RCC 7860 (cell line): ENCODE measurements at places on chromosomes 6 and 20.

GRCh38 chr6:102520966-102521365 lies 1127.5 kb downstream of the GRIK2 start:
- DNase-seq, result no peak

GRCh38 chr6:140002396-140003022 lies 628.1 kb upstream of the CITED2 start:
- no peak for DNase-seq

DNA sequence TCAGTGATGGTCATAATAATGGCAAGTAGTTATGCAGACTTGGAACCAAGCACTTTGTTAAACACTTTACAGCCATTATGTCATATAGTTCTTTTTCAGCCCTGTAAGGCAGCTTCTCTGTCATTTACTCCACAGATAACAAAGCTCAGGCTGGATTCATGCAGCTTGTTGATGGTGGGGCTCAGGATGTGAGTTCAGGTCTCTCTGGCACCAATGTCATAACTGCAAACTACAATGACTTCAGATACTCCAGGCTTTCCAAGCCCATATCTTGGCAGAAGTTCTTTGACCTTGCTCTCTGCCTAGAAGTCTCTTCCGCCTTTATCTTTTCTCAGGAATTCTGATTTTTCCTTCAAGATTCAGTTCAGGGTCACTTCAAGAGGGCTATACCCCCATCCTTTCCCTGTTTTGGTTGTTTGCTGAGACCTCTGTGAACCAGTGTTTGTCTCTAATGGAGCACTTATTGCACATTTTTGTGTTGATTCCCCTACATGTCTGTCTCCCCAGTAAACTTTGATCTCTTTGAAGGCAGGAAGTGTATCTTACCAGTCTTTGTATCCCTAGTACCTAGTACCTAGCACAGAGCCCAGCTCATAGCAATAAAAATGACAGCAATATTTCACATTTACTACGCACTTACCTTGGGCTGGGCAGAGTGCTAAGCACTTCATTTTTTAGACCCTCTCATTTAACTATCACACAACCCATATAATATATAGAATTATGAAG lies 19.7 kb upstream of the EFHC1 start:
- DNase-seq, result no peak

GRCh38 chr20:37871751-37872150 lies 31.2 kb upstream of the VSTM2L start:
- DNase-seq, result no peak

- no peak for DNase-seq
These were observed 200.5 kb upstream of the ARG1 start for GRCh38 chr6:131372535-131372934.

- DNase-seq, result no peak
These were observed 20.2 kb downstream of the STAU1 start for GRCh38 chr20:49167811-49168507.

- DNase-seq, result peak; percentile 42
These were observed 648.0 kb upstream of the GJE1 start for GRCh38 chr6:141484711-141485110.

- DNase-seq, result peak; percentile 19
These were observed 482.5 kb downstream of the QKI start for GRCh38 chr6:163897030-163897429.

GRCh38 chr6:26473758-26474438 lies 16.1 kb downstream of the BTN2A1 start:
- DNase-seq, result peak; percentile 89

- DNase-seq, result no peak
These were observed 4.6 kb downstream of the TFAP2D start for GRCh38 chr6:50717734-50718457.

DNA sequence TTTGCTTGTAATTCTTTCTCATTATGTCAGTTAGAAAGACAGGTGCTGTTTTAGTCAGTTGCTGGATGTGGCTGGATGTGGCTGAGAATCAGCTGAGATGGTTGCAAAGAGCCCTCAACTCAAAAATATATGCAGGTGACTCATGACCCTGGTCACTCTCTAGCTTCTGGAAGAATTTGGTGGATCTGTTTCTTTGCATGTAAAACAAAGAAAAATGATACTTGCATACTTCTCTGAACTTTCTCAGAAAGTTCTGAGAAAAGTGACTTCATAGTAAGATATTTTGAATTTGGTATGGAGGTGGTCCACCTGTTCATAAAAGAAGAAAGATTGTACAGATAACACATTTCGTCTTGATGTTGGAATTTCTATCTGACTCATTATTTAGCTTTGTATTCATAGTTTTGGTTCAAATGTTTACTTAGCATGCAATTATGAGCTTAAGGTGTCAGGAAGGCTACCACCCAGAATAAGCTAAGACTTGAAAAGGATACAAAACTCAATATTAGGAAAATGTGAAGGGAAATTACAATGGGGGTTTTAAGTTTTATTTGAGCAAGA lies 163.2 kb upstream of the OLIG3 start:
- no peak for DNase-seq

DNA sequence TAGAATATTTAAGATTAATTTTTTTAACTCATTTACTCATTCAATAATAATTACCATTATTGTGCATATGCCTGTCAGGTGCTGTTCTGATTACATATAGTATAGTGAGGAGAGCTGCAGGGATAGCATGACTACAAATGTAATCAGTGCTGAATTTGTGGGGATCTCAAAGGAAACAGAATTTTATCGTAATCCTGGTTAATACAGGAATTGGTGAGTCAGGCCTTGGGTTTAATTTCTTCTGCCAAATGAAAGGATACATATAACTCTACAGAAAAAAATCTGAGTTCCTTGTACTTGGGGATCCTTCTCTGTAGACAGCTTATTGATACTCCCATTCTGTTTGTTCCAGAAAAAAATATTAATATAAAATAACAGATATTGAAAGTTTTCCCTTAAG lies 297.2 kb downstream of the GJA1 start:
- DNase-seq, result no peak

DNA sequence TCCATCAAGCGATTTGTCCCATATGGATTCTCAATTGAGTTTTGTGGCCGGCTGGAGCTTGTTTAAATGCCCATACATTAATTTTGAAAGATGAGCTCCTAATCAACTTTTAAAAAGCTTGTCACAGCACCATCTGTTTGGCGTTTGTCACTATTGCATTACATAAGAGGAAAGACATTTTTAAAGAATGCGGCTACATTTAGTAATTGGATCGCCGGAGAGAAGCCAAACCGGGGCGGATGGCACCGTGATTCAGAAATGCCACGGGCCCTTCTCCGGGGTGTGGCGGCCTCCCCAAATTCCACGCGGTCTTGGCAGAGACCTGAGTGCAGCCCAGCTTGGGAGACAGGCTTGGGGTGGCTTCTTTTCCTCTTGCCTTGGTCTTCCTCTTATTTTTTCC lies 67.7 kb upstream of the ZNFX1 start:
- peak; percentile 60 for DNase-seq

DNA sequence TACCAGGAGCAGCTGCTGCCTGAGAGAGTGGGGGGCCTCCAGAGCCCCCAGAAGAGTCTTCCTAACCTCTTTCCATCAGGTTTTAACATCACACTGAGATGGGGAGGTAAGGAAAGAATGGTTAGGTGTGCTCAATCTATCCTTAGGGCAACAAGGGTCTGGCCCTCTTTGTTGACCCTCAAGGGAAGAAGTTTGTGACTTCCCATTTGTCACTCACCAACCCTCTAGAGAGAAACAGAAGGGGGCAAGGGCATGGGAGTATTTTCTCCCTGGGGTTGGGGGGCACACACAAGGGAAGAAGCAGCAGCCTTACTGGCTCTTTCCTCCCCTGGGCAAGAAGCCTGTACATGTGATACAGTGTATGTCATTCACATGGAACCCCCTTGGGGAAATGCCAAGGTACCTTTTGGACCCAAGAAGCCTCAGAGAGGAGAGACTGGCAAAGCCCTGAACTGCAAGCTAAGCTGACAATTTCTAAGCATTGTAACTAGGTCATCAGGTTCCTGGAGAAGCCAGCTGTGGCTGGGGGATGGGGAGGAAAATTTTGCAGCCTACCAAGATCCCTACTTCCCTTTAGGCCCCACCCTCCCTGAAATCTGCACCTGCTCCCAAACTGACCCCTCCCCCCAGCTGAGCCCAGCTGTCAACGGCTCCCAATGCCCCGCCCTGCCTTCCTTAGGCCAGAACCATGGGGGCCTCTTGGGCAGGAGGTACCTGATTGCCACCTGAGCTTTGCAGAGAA lies 14.5 kb downstream of the BCL2L1 start:
- DNase-seq, result no peak

DNA sequence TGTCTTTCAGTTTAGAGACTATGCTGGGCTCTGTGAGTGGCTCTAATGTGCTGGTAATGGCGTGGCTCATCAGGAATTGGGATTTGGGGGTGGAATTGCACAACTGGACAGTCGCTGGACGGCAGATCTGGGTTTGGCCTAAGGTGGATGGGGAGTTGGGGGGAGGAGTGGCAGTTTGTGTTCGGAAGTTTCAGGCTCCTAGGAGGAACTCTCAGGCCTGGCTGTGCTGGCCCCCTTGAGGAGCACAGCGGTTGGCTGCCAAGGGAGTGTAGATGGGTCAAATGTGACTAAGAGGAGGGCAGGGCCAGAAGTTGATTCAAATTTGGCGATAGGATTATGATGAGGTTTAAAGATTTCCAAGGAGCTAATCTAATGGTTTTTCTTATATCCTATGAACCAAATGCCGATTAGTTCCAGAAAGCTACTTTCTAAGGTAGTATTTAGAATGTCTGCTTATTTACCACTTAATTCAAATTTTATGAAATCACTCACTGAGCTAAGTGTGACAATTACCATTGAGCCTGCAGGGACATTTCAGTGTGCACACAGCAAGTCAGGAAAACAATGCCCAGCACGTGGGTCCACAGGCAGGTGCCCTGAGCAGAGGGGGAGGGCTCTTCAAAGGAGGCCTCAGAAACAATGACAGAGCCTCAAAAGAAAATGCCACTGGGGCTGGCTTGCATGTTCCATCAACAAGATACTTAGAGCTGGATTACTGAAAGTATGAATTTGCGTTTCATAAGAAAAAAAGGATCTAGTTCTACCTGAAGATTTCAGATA lies 111.0 kb downstream of the GJA10 start:
- DNase-seq, result no peak

- DNase-seq, result no peak
These were observed 31.4 kb downstream of the RGS17 start for GRCh38 chr6:153099636-153100035.

GRCh38 chr20:25360631-25361286 lies 29.9 kb downstream of the ABHD12 start:
- peak; percentile 57 for DNase-seq

DNA sequence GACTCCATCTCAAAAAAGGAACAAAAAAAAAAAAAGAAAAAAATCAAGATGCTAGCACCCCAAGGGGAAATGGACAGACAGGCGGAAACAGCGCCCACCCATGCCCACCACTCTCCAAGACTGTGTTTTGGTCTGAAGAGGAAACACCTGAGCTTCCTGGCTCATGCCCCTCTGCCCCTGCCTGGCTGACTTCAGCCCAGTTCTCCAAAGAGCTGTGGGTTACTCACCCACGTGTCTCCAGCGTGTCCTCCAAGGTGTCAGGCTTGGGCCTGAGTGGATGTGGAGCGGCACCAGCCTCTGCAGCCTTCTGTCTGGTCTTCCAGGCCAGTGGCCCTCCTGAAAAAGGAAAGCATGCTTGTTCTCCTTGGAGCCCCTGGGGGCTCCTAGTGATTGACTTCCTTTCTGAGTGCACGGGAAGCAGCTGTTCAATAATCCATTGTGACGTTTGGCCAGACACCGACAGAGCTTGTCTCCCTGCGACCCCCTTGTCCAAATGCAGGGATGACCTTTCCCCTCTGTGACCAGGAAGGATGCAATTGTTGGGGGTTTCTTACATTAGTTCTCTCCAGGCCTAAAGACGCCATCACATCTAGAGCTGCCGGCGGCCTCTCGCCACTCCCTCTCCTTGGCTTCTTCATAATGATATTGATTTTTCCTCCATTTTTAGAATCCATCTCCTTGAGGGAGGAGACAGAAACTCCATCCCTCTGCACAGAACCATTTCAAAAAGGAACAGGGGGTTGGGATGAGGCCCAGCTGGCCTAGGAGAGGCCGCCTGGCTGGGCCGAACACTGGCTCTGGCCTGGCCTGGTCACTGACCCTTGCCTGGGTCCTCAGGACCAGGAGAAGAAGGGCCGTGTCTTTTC lies 58.4 kb downstream of the ADNP start:
- no peak for DNase-seq

GRCh38 chr6:71491844-71492243 lies 203.2 kb downstream of the OGFRL1 start:
- no peak for DNase-seq

DNA sequence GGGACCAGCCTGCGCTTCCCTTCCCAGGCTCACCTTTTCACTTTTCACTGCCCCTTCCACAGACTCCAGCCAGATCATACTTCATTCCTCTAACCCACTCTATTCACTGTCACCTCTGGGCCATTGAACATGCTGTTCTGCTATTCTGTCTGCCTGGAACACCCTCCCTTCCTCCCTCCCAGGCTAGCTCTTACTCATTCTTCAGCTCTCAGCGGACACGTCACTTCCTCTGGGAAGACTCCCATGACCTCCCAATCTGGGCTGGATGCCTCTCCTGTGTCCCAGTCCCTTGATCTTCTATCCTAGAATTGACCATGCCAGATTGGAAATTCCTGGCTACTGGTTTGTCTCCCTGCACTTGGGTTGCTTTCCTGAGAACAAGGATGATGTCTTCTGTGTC lies 5.0 kb downstream of the SLC12A5 start:
- DNase-seq, result no peak

DNA sequence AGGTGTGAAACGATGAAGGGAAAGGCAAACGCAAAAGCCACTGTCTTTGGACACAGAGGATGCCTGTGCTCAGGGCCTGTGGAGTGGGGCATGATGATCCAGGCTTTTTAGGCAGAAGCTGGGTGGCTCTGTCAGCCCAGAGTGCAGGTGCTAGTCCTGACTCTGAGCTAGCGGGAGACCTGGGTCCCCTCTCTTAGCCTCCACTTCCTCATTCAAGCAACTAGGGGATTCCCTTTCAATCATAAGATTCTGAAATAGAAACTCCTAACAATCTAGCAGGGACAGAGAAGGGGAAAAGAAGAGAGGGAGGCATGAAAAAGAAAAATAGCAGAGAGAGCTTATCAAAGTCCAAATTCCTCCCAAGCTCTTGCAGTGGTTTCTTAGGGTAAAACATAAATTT lies 7.6 kb upstream of the HIVEP2 start:
- DNase-seq, result no peak

DNA sequence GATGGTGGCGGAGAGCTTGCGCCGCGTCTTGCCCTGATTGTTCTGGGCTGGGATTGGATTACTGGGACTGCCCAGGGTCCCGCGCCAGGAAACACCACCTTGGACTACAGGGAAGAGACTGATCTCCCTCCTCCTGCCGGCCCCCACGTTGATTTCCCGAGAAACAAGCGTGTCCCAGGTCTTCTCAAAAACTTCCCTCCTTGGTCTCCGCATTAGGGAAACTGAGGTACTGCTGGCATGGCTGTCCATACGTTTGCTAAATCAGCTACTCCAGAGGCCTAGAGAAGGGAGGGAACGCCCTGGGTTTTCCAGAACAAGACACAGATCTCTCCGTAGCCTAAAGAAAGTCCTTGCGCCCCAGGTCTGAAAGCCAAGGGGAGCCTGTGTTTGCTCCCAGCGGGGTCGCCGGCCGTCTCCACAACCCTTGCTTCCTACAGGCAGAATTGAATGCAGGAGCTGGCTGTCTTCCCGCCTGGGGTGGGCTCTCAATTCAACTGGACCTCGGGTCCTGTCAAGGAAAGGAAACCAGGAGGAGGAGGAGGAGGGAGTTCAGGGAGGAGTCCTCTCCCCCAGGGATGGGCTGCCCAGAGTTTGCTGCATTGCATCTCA lies 29.2 kb downstream of the TFAP2A start:
- no peak for DNase-seq

- no peak for DNase-seq
These were observed 18.1 kb downstream of the NPEPL1 start for GRCh38 chr20:58710481-58711265.
